ENCODE measurements at places on chromosomes 1 and 21.

DNA sequence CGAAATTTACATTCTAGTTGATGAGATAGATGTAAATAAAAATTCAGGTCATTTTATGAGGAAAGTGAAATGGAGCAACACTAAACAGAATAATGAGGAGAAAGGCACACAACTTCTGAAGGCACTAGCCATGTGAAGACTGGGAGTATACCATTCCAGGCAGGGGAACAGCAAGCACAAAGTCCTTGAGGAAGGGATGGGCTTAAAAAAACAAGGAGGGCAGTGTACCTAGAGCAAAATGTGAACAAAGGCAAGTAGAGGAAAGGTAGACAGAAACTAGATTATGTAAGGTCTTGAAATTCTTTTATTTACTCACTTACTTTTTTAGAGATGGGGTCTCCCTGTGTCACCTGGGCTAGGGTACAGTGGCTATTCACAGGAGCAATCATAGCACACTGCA is 54.1 kb upstream of the LRIG2 start:
- DNase-seq, result no peak

- no peak for DNase-seq
These were observed 73.4 kb downstream of the HUNK start for GRCh38 chr21:31946231-31946630.

DNA sequence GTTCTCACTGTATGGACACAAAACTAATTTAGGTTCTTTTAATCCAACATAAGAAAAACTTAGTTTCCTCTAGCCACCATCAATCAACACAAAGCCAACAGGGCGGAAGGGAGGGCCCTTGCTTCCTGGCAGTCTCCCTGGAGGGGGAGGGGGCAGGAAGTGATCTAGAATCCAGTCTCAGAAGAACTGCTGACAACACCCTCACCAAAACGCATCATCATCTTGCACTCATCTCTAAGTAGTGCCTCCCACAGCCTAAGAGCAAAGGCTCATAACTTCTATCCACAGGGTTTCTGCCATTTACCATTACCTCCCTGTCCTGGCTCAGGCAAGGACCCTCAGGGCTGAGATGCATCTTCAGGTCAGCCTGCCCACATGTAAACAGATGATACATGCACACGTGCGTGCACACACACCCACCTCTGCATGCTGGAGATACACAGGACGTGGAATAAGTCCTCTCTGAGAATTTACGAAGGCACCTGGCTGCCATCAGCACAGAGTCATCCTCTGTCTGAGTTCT is 20.5 kb downstream of the HIVEP3 start:
- no peak for DNase-seq

DNA sequence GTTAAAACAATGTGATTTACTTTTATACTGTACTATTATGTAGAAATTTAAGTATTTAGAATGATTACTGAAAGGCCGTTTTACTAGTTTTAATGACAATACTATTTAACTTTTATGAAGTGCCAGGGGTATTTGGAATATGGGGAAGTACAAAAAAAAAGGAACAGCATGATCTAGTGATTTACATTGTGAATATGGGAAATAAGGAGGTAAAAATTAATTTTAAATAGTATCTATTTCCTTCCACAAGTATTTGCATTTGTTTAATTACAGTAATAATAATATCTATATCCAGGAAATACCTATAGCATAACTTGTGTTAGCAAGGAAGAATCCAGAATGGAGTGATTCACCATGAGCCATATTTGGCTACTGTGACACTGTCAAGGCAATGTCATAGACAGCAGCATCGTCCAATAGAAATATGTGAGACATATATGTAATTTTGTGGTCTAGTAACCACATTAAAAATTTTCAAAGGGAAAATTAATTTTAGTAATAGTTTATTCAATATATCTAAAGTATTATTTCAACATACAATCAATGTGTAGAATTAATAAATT is 22.0 kb downstream of the CNST start:
- no peak for DNase-seq

DNA sequence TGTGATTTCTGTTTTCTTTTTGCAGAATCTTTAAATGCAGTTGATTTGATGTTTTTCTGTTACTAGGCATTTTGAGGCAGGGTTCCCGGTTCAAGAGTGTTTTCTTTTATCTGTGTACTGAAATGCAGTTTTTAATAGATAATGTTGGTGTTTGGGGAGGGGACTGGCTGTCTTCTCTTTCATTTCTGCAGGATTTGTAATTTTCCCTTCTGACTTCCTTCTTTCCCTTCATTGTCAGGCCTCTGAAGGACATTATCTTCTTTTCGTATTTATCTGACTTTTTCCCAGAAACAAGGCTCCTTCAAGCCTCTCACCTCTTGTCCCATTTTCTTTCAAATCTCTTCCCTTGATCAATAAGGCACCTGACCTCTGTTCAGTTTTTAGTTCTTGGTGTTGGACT is 1.5 kb upstream of the GALNT2 start:
- no peak for DNase-seq

- no peak for DNase-seq
These were observed 26.3 kb upstream of the IVNS1ABP start for GRCh38 chr1:185343306-185343705.
